B cell (primary cell): ENCODE measurements at places on chromosomes 1 and 21. TPM values are rescaled to one million over a fixed set of nuclear protein-coding genes. Genes with fewer than 3 reads are reported as not detected.
A peak's percentile ranks its signal among the peaks of the same experiment; 100 is the strongest.

PCP4 gene
- total RNA-seq = not detected in 2 replicates

LRRC3 gene
- total RNA-seq = 3.3 and 3.8 TPM in 2 replicates

COL6A1 gene
- 0.44 and 0.67 TPM in 2 replicates for total RNA-seq

DNA sequence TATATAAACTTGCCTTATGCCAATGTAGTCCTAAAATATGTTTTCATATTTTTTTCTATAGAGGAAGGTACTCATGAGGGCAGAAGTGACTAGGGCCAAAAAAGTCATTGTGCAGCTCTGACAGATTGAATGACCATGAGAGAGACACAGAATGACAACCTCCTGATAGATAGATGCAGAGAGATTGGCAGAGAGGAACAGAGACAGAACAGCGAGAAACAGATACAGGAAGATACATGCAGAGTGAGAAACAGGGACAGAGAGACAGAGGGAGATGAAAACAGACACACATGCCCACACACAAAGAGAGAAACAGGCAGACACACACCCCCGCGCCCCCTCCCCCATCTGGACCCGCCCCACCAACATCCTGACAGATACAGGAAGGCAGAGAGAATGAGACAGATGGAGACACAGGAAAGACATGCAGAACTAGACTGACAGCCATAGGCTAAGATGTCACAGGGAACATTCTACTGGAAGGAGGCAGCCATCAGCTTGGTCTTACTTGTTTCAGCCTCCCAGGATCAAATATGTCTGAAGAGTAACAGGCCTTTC is 211.1 kb downstream of the ST6GALNAC3 start:
- no peak overlapping the region for H3K27ac ChIP-seq
- H3K4me3 ChIP-seq = no peak overlapping the region
- DNase-seq = no peak
- H3K36me3 ChIP-seq = no peaks in the 10 kb centered on the region
- H3K4me1 ChIP-seq = peaks cover 5% of the 10 kb centered on the region
- H3K27me3 ChIP-seq = no peaks in the 10 kb centered on the region

DNA sequence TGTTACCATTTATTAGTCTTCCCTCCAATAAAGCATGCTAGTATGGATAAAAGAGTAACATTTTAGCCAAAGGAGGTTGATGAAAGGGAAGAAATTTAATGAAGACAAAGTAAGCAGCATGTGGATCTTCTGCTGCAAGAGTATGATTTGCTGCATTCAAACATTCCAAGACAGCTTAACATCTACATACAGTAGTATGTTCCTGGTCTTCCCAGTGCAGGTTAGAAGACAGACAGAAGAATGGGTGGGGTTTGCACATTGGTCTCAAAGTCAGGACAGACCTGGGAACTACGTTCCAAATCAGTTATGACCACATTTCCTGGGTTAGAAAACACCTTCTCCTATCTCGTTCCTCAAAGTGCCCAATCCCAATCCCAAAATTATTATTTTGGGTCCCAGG is 43.3 kb downstream of the PUM1 start:
- no peak for DNase-seq
- peaks cover 27% of the 10 kb centered on the region for H3K36me3 ChIP-seq
- peaks cover 29% of the 10 kb centered on the region for H3K4me1 ChIP-seq
- no peaks in the 10 kb centered on the region for H3K27me3 ChIP-seq
- H3K4me3 ChIP-seq = no peak overlapping the region
- no peak overlapping the region for H3K27ac ChIP-seq

DNA sequence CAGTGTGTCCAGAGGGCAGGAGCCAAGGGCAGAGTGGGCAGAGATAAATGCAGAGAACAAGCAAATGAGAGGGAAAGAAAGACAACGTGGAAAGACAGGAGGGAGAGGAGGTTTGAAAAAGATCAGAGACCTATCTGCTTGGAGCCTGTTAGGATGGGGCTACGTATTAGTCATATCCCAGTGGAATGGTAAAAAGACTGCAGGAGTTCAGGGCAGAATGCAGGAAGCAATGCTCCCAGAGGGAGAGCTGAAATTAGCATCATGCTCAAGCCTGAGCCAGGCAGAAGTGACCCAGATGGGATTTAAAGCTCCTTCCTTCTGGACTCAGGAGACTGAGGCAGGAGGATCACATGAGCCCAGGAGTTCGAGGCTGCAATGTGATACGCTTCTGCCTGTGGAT is 261.3 kb upstream of the CHRM3 start:
- no peak overlapping the region for H3K27ac ChIP-seq
- no peaks in the 10 kb centered on the region for H3K27me3 ChIP-seq
- no peak for DNase-seq
- no peak overlapping the region for H3K4me3 ChIP-seq
- H3K4me1 ChIP-seq = no peaks in the 10 kb centered on the region

DNA sequence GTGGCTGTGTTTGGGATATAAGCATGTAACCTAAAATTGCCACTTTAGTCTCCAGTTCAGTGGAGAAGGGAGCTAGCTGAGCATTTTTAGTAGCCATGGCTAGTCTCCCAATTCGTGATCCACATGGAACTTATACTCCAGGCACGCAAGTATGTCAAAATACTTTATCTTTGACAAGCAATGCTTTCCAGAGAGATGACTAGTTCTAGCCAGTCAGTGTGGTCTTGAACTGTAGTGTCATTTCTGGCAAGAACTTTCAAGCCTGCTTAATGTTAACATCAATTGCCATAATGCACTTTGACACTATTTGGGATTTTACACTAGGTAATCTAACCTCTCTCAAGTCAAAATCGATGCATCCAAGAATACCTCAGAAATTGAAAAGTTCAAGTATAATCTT is 660.0 kb downstream of the PTPRC start:
- H3K36me3 ChIP-seq = no peaks in the 10 kb centered on the region
- no peaks in the 10 kb centered on the region for H3K27me3 ChIP-seq
- no peak overlapping the region for H3K27ac ChIP-seq
- no peak overlapping the region for H3K4me3 ChIP-seq
- H3K4me1 ChIP-seq = no peaks in the 10 kb centered on the region

DNA sequence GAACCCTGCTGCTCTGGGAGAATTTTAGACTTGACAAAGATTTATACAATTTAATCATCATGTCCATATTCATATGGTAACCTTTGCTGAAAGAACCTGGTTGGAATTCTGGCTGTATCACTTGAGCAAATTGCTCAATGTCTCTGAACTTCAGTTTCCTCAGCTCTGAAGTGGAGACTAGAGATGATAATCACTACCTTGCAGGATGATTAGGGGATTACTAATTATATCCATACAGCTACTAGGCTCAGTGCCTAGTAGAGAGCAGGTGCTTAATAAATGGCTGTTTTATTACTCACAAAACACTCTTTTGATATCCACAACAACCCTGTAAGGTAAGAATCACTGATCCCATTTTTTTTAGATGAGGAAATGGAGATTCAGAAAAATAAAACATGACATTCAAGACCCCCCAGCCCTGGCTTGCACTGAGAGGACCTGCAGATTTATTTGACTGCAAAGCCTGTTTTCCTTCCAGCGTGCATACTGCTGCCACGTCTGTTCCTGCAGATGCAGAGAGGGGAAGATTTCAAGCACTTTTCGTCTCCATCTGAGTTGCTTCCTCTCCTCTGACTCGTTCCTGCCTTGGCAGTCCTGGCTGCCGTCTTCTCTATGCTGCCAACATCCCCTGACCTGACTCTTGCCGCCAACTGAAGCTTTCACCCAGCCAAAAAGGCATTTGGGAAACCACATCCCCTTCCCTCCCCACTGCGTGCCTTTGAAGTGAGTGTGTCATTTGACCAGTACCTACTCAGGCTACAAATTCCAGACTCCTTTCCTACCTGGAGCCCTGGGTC is 203.0 kb downstream of the PLPP3 start:
- H3K27me3 ChIP-seq = no peaks in the 10 kb centered on the region
- no peak overlapping the region for H3K4me3 ChIP-seq
- DNase-seq = no peak
- H3K4me1 ChIP-seq = no peaks in the 10 kb centered on the region
- H3K27ac ChIP-seq = no peak overlapping the region

DNA sequence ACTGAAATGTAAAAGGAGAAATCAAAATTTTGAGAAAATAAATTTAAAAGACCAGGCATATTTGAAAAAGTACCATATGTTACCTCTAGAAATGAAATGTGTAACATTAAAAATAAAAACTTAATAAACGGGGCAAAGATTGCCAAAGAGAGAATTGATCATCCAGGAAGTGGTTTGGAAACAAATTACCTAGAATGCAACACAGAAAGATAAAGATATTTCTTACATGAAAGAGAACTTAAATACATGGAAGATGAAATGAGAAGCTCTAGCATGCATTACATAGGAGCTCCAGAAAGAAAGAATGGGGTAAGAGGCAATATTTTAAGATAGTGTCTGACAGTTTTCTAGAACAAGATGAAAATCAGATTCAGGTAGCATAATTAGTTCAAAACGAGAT is 235.9 kb upstream of the IRF2BP2 start:
- peaks cover 40% of the 10 kb centered on the region for H3K4me1 ChIP-seq
- no peak overlapping the region for H3K27ac ChIP-seq
- H3K36me3 ChIP-seq = no peaks in the 10 kb centered on the region

GRCh38 chr1:158145173-158145719 is 35.4 kb upstream of the CD1D start:
- DNase-seq = no peak
- no peaks in the 10 kb centered on the region for H3K36me3 ChIP-seq
- no peak overlapping the region for H3K27ac ChIP-seq

GRCh38 chr1:201320168-201320788 is 37.0 kb downstream of the PKP1 start:
- no peaks in the 10 kb centered on the region for H3K36me3 ChIP-seq
- DNase-seq = no peak
- no peaks in the 10 kb centered on the region for H3K4me1 ChIP-seq
- no peak overlapping the region for H3K27ac ChIP-seq

GRCh38 chr1:237677979-237678378 is 212.7 kb downstream of the ZP4 start:
- no peaks in the 10 kb centered on the region for H3K27me3 ChIP-seq
- no peak overlapping the region for H3K4me3 ChIP-seq
- no peaks in the 10 kb centered on the region for H3K36me3 ChIP-seq
- no peak for DNase-seq

GRCh38 chr1:41891199-41891896 is 27.4 kb downstream of the HIVEP3 start:
- peak overlapping the region; percentile 44 for H3K4me3 ChIP-seq
- DNase-seq = peak; percentile 86
- H3K4me1 ChIP-seq = peaks cover 23% of the 10 kb centered on the region
- H3K27me3 ChIP-seq = no peaks in the 10 kb centered on the region
- H3K36me3 ChIP-seq = no peaks in the 10 kb centered on the region

DNA sequence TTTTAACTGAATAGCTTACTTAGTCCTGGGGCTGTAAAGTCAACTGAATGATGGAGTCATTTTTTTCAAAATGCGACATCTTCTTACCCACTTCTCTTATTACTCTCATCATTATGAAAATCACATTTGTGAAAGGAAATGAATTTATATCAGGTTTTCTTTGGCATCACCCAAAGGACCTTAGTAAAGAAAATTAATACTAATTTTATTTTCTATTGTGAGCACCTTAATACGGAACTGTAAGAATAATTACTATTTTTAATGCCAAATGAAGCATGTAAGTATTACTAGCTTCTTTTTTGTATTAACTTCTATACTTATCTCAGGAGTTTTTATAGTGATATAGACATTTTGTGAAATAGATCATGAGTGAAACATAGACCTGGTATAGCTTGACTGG is 30.9 kb downstream of the PTPRC start:
- no peak overlapping the region for H3K4me3 ChIP-seq
- H3K27me3 ChIP-seq = no peaks in the 10 kb centered on the region
- peaks cover 86% of the 10 kb centered on the region for H3K4me1 ChIP-seq

GRCh38 chr1:115036814-115037507 is 7.3 kb downstream of the TSHB start:
- no peaks in the 10 kb centered on the region for H3K27me3 ChIP-seq
- no peak overlapping the region for H3K4me3 ChIP-seq
- no peaks in the 10 kb centered on the region for H3K4me1 ChIP-seq
- DNase-seq = no peak
- H3K27ac ChIP-seq = no peak overlapping the region
- no peaks in the 10 kb centered on the region for H3K36me3 ChIP-seq

- peaks cover 5% of the 10 kb centered on the region for H3K27me3 ChIP-seq
- H3K4me1 ChIP-seq = peaks cover 11% of the 10 kb centered on the region
Measured at GRCh38 chr1:198935306-198935921, 296.6 kb downstream of the PTPRC start.

- H3K27me3 ChIP-seq = no peaks in the 10 kb centered on the region
- DNase-seq = no peak
- no peak overlapping the region for H3K4me3 ChIP-seq
- H3K27ac ChIP-seq = peak overlapping the region; percentile 94
Measured at GRCh38 chr1:70222716-70223235, 1.6 kb downstream of the SRSF11 start.

DNA sequence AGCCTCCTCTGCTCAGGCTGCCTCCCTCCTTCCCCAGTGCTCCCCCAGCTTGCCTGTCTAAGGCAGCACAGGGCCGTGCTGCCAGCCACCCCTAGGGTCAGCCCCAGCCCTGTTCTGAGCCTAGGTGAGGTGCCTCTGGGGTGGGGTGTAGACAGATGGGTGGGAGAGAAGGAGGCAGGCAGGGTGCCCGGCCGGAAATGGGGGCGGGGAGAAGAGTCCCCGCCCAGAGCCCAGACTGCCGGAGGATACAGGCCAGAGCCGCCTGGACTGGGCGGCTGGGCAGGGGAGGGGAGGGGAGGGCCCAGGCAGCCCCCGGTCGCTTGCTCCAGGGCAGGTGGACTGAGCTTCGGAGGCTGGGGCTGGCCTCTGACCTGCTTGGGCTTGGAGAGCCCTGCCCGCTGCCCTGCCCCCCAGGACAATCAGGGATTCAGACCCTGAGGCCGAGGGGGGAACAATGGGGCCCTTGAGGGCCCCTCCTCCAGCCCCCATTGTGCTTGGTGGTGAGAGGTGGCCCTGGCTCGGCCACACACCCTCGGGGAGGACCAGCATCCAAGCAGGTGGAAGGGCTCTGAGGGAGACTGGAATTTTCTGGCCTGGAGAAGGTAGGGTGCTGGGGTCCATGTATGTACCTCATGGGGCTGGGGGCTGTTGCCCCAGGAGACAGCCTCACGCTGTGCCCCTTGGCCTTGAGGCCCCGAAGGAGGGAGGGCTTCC is at the start of gene GJC2:
GJC2 (plus strand) TSS at position 525 of the 714 bp plus-strand sequence. CDS start 7,829 bp downstream, outside the sequence.
- DNase-seq = no peak
- H3K27me3 ChIP-seq = no peaks in the 10 kb centered on the region
- no peak within 1 kb of the TSS for H3K27ac ChIP-seq
- no peaks in the 10 kb centered on the region for H3K4me1 ChIP-seq

- H3K4me1 ChIP-seq = no peaks in the 10 kb centered on the region
- no peak for DNase-seq
- no peaks in the 10 kb centered on the region for H3K36me3 ChIP-seq
- H3K4me3 ChIP-seq = no peak overlapping the region
- H3K27me3 ChIP-seq = no peaks in the 10 kb centered on the region
Measured at GRCh38 chr1:16143566-16144324, 12.1 kb downstream of the EPHA2 start.
